ENCODE measurements at places on chromosomes 16 and 17. TPM values are rescaled to one million over a fixed set of nuclear protein-coding genes. Genes with fewer than 3 reads are reported as not detected.

- H3K27ac ChIP-seq, result no peak overlapping the region
- no peak for DNase-seq
- no peak overlapping the region for H3K4me3 ChIP-seq
- H3K27me3 ChIP-seq, result no peaks in the 10 kb centered on the region
Measured at GRCh38 chr16:7763111-7763510, 430.5 kb downstream of the RBFOX1 start.

GRCh38 chr17:65235284-65235683 is 98.1 kb downstream of the RGS9 start:
- H3K36me3 ChIP-seq, result no peaks in the 10 kb centered on the region
- H3K27me3 ChIP-seq, result peaks cover 4% of the 10 kb centered on the region
- no peak for DNase-seq
- no peak overlapping the region for H3K4me3 ChIP-seq
- H3K4me1 ChIP-seq, result peaks cover 4% of the 10 kb centered on the region

- no peak for DNase-seq
- no peak overlapping the region for H3K4me3 ChIP-seq
- no peak overlapping the region for H3K27ac ChIP-seq
- no peaks in the 10 kb centered on the region for H3K36me3 ChIP-seq
Measured at GRCh38 chr17:36650096-36650775, 48.9 kb downstream of the MRM1 start.

- no peaks in the 10 kb centered on the region for H3K27me3 ChIP-seq
- H3K4me3 ChIP-seq, result no peak overlapping the region
- H3K36me3 ChIP-seq, result no peaks in the 10 kb centered on the region
- H3K27ac ChIP-seq, result peak overlapping the region; percentile 87
- H3K4me1 ChIP-seq, result peaks cover 28% of the 10 kb centered on the region
- DNase-seq, result peak; percentile 49
Measured at GRCh38 chr17:40472733-40473452, 28.5 kb downstream of the TNS4 start.

DNA sequence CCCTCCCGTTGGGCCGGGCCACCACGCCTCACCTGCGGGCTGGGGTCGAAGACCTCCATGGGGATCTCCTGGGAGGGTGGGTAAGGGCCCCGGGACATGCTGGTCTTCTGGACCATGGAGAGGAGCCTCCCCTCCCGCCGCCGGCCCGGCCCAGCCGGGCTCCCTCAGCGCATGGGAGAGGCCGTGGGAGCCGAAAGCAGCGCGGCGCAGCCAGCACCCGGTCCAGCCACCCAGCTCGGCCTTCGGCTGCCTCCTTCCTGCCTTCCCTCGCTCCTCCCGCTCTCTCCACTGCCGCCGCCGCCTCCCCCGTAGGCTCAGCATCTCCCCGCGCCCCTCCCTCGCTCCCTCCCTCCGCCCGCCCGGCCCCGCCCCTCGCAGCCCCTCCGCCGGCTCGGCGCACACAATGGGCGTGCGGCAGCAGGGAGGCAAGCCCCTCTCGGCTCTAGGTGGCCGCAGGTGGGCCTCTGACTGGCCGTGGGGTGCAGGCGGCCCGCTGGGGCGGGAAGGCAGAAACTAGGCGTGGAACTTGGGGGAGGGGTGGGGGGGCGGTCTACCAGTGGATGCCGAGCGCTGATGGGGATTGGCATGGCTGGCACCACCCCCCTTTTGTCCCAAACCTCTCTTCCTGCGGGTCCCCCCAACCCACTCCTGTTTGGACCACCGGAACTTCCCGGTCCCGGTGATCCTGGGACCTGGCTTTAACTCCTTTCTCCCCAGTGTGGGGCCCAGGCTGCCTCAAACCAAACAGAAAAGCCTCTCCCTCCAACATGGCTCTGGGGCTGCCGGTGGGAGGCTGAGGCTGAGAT is at the start of gene CACNB1:
Gene CACNB1 (minus strand): TSS at position 290 of the 806 bp plus-strand sequence. CDS start 174 bp downstream, at position 116.
- peak within 1 kb of the TSS; percentile 81 for H3K4me3 ChIP-seq
- H3K27ac ChIP-seq, result no peak within 1 kb of the TSS
- H3K27me3 ChIP-seq, result no peaks in the 10 kb centered on the region
- peaks cover 35% of the 10 kb centered on the region for H3K4me1 ChIP-seq

RAMP2 gene
- not detected for total RNA-seq

DNA sequence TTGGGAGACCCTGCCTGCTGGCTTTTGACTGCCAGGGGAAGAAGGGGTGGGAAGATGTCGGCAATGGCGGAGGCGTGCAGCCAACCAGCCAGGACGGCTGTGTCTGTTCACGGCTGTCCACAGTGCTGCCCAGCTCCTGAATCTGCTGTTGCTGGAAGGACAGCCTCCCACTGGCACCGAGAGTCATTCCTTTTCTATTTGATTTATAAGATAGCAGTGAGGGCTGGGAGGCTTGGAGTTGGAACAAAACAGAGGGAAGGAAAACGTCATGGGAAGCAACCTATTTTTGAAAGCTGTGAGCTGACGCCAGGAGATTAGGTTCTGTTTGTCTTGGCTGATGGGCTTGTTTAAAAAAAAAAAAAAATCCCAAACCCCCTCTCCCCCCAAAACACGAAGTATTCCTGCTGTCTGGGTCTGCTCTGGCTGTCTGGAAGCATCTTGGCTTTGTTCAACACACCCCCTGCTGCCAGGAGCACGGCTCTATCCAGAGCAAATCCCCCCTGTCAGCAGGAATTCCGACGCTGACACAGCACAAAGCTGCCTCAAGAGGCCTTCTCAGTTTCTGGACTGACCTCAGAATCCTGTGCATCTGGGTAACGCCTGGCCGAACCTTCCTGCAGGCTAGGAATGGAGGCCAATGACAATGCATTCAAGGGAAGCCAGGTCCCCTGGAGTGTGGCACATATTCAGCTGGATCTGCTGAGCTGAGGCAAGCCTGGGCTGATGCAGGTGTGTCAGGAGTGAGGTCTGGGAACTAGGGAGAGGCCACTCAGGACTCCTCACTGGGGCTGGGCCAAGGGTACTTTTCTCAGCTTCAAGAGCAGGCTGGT is 41.0 kb upstream of the SREBF1 start:
- DNase-seq, result peak; percentile 94
- peak overlapping the region; percentile 83 for H3K27ac ChIP-seq
- peak overlapping the region; percentile 31 for H3K4me3 ChIP-seq
- H3K36me3 ChIP-seq, result peaks cover 54% of the 10 kb centered on the region
- H3K27me3 ChIP-seq, result no peaks in the 10 kb centered on the region
- H3K4me1 ChIP-seq, result peaks cover 20% of the 10 kb centered on the region

ITFG1 gene
- total RNA-seq, result 68.7 TPM

C16orf96 gene
- not detected for total RNA-seq

- H3K36me3 ChIP-seq, result peaks cover 33% of the 10 kb centered on the region
- no peaks in the 10 kb centered on the region for H3K27me3 ChIP-seq
- no peak overlapping the region for H3K27ac ChIP-seq
- peak; percentile 83 for DNase-seq
- no peak overlapping the region for H3K4me3 ChIP-seq
Measured at GRCh38 chr17:19317359-19318095, 45.0 kb downstream of the B9D1 start.

- peaks cover 21% of the 10 kb centered on the region for H3K36me3 ChIP-seq
- no peaks in the 10 kb centered on the region for H3K27me3 ChIP-seq
- H3K4me1 ChIP-seq, result peaks cover 27% of the 10 kb centered on the region
- no peak overlapping the region for H3K4me3 ChIP-seq
- H3K27ac ChIP-seq, result peak overlapping the region; percentile 32
- peak; percentile 66 for DNase-seq
Measured at GRCh38 chr16:84738255-84739038, 38.6 kb downstream of the USP10 start.

GRCh38 chr16:58044266-58045019 is 18.9 kb downstream of the MMP15 start:
- H3K27ac ChIP-seq, result no peak overlapping the region
- H3K4me3 ChIP-seq, result no peak overlapping the region
- DNase-seq, result peak; percentile 87
- H3K4me1 ChIP-seq, result no peaks in the 10 kb centered on the region
- no peaks in the 10 kb centered on the region for H3K27me3 ChIP-seq
- H3K36me3 ChIP-seq, result no peaks in the 10 kb centered on the region
